Coronary artery (tissue), 2 donors: ENCODE measurements at places on chromosomes 12 and 14.

- no peak for DNase-seq
Measured at GRCh38 chr14:92538412-92538985, 24.9 kb downstream of the RIN3 start.

DNA sequence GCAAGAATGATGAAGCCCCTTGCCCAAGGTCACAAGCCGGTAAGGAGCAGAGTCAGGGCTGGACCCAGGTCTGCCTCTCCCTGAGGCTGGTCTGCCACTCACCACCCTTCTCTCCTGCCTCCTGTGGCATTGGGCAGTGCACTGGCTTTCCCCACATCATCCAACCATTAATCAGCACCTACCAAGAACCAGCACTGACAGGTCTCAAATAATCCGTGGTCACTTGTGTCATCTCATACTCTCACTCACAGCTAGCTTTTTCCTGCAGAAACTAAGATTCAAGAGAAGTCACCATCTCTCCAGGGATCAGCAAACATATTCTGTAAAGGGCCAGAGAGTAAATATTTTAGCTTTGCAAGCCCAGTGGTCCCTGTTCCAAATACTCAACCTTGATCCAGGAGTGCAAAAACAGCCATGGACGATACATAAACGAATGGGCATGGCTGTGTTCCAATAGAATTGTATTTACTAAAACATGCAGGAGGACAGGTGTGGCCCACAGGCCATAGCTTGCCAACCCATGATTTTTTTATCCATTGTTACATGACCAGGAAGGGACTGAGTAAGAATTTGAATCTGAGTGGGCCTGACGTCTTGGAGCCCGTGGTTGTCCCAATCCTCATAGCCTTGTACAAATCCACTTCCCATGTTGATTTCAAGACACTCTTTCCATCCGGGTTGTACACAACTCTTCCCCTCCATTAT, 374.2 kb downstream of the BCL11B start:
- DNase-seq, result no peak

DNA sequence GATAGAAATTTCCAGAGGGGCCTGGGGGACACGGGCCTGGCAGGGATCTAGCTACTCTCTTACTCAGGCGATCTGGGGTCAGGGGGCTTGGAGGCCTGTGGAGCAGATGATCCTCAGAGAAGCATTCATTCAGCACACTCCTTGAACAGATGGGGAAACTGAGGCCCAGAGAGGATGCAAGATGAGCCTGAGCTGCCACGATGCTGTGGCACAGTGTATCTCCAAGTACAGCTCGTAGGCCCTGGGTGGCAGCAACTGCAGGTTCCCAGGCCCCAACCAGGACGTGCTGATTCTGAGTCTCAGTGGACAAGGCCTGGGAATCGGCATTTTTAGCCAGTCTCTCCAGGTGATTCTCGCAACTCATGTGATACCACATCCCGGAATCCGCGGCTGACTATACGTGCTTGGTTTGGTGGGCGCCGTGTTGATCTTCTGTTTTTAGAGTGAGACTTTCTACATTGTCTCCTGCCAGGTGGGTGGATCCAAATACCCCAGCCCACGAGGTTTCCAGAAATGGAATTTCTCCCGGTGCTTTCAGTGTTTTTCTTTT, 22.5 kb downstream of the ADGRD1 start:
- peak; percentile 47 for DNase-seq

DNA sequence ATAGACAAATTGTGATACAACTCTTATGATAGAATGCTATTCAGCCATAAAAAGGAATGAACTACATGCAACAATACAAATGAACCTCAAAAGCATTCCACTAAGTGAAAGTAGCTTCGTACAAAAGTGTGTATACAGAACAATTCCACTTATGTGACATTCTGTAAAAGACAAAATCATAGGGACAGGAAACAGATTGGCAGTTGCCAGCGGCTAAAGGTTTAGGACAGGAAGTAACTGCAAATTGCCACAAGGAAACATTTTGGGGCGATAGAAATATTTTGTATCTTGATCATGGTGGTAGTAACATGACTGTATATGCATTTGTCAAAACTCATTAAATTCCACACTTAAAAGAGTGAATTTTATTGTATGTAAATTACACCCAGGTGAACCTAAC, 113.4 kb downstream of the CAPZA3 start:
- DNase-seq, result no peak

GRCh38 chr14:68440820-68441219, 352.0 kb downstream of the ZFP36L1 start:
- no peak for DNase-seq

DNA sequence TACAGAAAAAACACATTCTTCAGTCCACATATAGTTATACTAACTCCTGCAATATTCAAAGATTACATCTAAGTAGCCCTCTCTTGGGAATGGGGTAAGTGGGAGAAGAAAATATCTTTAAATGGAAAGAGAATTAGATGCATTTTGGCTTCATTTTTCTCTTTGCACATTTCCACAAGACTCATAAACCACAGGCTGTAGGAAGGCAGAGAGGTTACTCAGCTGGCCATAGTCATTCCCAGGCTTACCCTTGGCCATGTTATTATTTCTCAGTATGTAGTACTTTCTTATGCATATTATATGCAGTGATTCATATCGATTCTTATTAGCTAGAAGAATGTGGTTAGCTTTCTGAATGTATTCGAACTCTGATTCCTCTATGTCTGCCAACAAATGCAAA, 92.2 kb downstream of the PTPRR start:
- DNase-seq, result no peak

DNA sequence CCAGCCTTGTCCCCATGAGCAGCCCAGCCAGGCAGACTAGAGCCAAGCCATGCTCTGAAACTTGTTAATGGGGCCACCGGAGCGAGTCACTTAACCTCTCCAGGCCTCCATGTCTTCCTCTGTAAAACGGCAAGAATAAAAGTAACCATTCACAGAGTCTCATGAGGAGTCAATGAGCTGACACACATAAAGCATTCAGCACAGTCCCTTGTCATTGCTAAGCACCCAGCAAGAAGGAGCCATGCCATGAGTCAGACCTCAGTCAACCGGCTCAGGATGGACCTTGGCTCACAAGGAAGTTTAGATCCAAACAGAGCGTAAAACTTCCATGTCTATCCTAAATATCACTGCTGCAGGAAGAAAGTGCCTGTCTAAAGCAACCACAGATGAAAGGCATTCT, 10.6 kb downstream of the FICD start:
- DNase-seq, result no peak

GRCh38 chr14:67680121-67680602, 5.7 kb upstream of the VTI1B start:
- DNase-seq, result no peak

- DNase-seq, result no peak
Measured at GRCh38 chr12:98758331-98758730, 113.2 kb downstream of the APAF1 start.

DNA sequence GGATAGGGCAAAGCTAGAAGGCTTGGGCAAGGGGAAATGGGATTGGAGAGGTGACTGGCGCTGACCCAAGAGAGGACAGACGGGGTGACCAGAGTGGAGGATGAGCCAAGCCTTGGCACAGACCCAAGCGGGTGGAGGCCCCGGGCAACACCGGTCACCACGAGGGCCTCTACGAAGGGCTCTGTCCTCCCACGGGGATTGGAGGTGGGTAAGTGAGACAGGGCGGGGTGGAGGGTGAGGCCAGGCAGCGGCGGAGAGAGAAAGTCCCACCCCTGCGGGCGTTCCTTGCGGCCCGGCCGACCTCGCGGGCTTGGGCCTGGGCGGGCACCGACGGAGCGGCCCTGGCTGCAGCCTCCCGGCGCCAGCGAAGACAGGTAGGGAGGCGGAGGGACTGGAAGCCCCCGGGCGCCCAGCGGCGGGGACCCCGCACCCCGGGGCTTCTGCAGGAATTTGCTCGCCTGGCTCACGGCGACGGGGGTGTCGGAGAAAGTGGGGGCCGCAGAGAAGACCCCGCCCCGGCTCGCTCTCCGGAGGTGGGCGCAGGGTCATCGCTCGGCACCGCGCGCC, at the start of gene PAPLN:
Gene PAPLN, plus strand, starts transcription at position 288 of the 567 bp plus-strand sequence. CDS start 2,273 bp downstream, outside the sequence.
- DNase-seq, result peak; percentile 71

DNA sequence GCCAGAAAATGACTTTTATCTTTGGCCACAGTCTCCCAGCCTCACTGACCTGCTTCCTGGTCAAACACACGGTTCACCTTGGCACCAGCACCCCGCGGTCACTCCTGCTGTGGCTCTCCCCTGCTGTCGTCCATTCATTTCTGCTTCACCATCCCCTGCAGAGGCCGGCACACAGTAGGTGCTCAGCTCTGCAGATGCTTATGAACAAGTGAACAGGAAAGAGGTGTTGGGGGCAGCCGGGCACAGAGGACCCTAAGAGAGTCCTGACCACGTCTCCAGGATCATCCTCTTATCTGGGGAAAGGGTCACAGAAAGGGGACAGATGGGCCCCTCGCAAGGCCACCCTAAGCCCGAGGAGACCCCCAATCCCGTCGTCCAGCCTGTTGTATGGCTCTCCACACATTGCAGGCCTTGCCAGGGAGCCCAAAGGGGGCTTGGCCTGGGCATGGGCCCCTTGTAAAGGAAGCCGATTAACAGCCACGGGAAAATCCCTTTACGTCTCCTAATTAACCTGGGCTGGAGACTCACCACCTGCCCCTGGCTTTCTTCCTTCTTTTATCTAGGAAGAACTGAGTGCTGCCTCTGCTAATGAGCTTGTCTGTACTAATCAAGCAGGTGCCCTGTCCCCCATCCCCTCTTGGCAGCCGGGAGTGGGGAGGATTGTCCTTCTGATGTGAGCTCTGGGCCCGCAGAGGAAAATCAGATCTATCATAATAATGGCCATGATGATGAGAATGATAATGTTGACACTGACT, 119.2 kb downstream of the AACS start:
- DNase-seq, result no peak

DNA sequence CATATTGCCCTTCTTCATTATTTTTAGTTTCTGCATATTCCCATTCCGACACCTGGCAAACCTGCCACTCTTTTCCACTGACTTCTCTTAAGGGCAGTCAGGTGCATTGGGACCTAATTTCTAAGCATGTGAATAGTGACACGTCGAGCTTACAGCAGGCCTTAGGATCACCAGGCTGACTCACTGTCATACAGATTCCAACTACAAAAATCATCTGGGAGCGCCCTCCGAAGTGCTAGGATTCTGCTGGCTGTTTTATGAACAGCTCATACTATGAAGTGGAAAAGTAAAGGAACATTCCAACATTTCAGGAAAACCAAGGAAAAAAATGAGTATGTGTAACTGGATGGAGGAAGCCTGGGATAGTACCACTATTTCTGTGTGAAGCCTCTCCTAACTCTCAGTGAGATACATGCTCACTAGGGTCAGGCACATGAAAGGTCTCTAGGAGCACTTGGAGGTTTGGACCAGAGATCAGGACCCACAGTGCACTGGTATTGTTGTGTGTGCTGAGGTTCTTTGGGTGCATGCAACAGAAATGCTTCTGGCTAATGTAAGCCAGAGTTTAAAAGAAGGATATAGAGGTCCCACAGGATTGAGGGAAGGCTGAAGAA, 257.4 kb downstream of the ZFP36L1 start:
- no peak for DNase-seq

DNA sequence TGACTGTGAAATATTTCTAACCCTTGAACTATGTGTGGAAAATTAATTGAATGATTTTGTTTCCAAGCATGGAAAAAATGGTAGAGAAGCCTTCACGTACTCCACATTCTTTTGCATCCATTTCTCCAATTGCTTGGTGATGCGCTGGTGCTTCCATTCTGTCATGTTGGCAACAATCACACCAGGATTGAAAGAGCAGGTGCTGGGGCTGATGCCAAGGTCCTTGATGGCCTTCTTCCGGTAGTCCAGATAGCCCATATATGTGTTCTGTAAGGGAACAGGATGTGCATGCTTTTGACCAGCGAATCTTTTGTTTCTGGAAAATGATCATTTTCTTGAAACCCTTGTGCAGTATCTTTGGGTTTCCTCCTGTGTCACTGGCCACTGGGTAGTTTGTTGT, 28.6 kb downstream of the TDG start:
- DNase-seq, result no peak

GRCh38 chr14:51627313-51627712, 24.4 kb upstream of the FRMD6 start:
- DNase-seq, result no peak

DNA sequence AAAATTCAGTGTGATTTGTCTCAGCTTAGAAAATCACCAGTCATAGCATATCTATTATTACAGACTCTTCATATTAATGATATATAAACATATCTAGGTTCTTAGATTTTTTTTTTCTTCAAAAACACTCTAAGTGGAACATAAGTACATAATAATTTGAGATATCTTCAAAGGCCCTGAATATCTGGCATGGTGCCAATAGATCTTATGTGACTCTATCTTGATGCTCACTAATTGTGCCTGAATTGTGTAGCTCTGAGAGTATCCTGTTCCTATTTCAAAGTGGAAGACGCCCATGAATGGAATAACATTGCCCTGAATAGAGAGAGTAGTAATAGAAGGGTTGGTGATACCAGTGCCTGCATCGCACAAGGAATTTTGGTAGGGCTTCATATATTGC, 1312.7 kb upstream of the USP15 start:
- no peak for DNase-seq

GRCh38 chr12:125159702-125160101, 94.5 kb downstream of the AACS start:
- DNase-seq, result no peak

GRCh38 chr12:40560848-40561247, 131.4 kb upstream of the CNTN1 start:
- no peak for DNase-seq

DNA sequence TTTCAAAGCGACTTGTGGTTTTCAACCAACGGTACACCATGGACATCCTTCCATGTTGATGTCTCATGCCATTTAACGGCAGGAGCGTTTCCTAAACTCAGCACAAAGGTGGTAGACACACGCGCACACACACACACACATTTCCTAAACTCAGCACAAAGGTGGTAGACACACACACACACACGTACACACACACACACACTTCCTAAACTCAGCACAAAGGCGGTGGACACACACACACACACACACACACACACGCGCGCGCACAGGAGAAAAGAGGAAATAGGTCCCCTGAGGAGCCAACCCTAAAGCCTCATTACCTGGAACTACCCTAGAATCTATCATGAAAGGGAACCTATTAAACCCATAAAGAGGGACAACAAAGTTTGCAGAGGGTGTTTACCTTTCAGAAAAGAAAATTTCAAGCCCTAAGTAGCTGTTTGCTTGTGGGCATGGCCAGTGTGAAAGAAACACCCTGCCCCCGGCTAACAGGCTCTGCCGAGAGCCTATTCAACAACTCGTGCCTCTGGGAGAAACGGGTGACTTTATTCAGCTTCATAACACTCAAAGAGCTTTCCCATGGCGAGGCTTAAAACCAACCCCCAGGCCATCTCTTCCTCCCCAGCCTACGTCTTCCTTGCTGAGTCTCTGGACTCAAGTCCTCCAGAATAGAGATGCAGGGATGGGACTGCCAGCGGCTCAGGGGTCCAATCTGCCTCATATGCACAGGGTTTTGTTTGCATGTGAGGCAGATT, 31.8 kb downstream of the SLC8B1 start:
- DNase-seq, result no peak

GRCh38 chr14:44438221-44438620, 68.9 kb downstream of the FSCB start:
- DNase-seq, result no peak
